ENCODE measurements at places on chromosomes 3 and 15. TPM values are rescaled to one million over a fixed set of nuclear protein-coding genes. Genes with fewer than 3 reads are reported as not detected.

GRCh38 chr3:143972505-143973258 lies 1.1 kb downstream of the DIPK2A start:
- no peaks in the 10 kb centered on the region for H3K36me3 ChIP-seq
- peak overlapping the region; percentile 72 for H3K4me3 ChIP-seq
- H3K27me3 ChIP-seq, result no peaks in the 10 kb centered on the region

CGGBP1 gene
- 69.5 TPM for total RNA-seq

P2RY1 gene
- total RNA-seq, result 10.9 TPM

DNA sequence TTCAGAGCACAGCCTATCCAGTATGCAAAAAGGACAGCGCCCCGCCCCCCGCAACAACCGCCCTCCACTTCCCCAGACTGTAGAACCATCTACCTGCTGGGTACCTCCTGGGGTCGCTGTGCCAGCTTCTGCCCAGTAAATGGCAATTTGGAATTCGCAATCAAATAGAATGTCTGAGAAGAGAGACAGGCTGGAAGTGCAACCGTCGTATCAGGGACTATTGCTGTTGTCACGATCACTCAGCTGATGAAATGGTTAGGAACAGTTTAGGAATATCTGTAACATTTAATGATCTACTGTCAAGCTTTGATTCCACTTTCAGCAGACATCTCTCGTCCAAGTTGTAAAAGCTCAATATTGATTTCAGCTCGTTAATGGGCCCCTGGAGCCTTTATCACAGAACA lies 13.3 kb upstream of the PARL start:
- DNase-seq, result no peak
- no peaks in the 10 kb centered on the region for H3K4me1 ChIP-seq
- no peak overlapping the region for H3K27ac ChIP-seq
- no peaks in the 10 kb centered on the region for H3K36me3 ChIP-seq

- H3K4me1 ChIP-seq, result no peaks in the 10 kb centered on the region
- no peak for DNase-seq
- no peak overlapping the region for H3K4me3 ChIP-seq
Measured at GRCh38 chr15:66291816-66292570, 1.4 kb upstream of the DIS3L start.
